ENCODE measurements at places on chromosomes 1 and 21. TPM values are rescaled to one million over a fixed set of nuclear protein-coding genes. Genes with fewer than 3 reads are reported as not detected.

Gene PTPN14
- 59.9 TPM for polyA plus RNA-seq

Gene TMEM51
- 12.9 TPM for polyA plus RNA-seq

Gene TTC24
- not detected for polyA plus RNA-seq

Gene HLX
- not detected for polyA plus RNA-seq

Gene S100A8
- 1,918 TPM for polyA plus RNA-seq

Data from keratinocyte (primary cell).